ENCODE measurements at places on chromosomes 3 and 15.

GRCh38 chr3:17050071-17050470 lies 165.3 kb downstream of the PLCL2 start:
- no peak for DNase-seq

DNA sequence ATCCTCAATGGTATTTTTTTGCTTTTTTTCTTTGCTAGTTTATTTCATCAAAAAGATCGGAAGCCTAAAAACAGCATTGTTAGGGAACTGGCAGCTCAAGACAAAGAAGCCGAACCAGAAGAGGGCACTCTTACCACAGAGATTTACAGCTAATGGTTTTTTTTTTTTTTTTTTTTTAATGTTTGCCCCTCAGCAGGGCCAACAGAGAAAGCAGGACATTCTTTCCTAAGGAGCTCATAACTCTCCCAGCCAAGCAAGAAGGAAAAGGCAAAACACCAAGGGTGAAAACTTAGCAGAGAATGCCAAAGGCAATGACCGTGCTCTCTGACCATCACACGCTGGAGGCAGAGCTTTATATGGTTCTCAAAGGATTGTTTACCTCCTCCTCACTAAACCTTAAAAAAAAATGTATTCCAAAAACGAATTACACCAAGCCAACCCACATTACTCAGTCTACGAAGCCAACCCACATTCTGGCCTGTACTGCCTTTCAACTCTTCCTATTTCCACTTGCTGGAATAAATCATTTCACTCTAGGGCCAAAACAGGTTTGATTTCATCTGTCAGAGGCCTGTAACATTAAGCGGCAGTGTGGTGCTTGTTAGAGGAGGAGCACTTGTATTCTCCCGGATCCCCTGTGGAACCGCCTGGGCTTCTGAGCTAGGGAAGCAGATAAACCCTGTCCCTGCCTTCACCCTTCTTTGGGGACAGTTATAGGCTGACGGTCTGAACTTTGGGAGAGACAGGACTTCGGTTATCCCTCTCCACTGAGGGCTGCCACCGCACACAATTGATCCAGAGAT lies 35.6 kb upstream of the GYG1 start:
- DNase-seq = peak; percentile 45

DNA sequence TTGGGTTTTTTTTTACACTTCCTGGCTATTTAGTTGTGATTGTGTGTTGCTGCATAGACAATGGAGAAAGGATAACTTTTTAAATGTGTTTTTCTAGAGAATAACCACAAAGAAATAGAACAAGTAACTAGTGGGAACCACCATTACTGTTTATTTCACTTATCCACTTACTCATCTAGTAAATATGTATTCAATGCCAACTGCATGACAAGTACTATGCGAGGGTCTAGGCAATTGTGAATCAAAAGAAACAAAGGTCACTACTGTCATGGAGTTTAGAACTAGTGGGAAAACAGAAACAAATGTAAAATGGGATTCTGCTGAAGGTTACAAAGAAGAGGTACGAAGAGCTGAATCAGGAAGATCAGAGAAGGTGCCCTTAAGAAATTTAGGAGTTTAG lies 600.9 kb upstream of the ROBO2 start:
- DNase-seq = no peak

DNA sequence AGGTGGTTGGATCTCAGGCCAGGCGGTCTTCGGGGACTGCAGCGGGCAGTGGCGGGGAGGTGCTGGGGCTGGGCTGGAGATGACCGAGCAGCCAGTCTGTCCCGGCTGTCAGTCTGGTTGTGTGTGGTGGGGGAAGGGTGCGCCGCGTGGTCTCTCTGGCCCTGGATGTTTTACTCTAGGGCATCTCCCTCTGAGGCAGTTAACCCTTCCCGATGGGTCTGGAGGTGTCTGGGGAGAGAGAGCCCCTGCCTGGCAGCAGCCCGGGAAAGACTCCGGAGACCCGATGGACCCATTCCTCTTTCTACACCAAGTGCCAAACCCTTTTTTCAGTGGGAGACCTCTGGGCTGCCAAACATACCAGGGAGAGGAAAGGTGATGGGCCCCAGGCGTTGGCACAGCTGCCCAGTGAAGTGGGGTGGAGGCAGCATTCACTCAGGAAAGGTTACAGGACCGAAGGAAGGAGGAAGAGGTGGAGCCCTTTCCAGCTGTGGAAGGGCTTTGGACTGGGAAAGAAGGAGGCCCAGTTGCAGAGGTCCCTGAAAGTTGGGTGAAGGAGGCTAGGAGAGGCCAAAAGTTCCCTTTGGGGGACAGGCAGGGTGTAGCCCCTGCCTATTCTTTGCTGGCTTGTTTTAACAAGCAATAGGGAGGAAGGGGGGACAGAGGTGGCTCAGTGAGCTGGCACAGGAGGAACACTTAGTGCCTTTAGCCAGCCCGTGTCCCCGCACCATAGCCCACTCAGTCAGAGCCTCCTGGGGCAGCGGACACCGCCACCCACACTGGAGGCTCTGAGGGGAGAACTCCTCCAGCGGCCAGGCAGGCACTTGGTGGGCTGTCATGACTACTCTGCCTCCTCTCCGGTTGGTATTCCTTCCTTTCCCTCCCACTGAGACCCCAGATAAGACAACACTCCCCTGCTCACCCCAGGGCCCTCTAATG lies 2.7 kb upstream of the BAHD1 start:
- DNase-seq = no peak

- peak; percentile 46 for DNase-seq
Observed at GRCh38 chr3:54188176-54188791, 65.9 kb downstream of the CACNA2D3 start.

- no peak for DNase-seq
Observed at GRCh38 chr3:89649431-89649830, 542.0 kb downstream of the EPHA3 start.

GRCh38 chr3:138369151-138369900 lies 20.9 kb downstream of the MRAS start:
- DNase-seq = no peak

- DNase-seq = peak; percentile 78
Observed at GRCh38 chr3:187968883-187969580, 184.9 kb upstream of the LPP start.

GRCh38 chr3:49013113-49013737 lies 5.2 kb downstream of the DALRD3 start:
- no peak for DNase-seq

GRCh38 chr3:159818399-159818798 lies 170.2 kb upstream of the IL12A start:
- no peak for DNase-seq

- DNase-seq = no peak
Observed at GRCh38 chr3:160403796-160404470, 4.5 kb downstream of the SMC4 start.

- no peak for DNase-seq
Observed at GRCh38 chr3:69126999-69127398, 4.6 kb upstream of the LMOD3 start.

DNA sequence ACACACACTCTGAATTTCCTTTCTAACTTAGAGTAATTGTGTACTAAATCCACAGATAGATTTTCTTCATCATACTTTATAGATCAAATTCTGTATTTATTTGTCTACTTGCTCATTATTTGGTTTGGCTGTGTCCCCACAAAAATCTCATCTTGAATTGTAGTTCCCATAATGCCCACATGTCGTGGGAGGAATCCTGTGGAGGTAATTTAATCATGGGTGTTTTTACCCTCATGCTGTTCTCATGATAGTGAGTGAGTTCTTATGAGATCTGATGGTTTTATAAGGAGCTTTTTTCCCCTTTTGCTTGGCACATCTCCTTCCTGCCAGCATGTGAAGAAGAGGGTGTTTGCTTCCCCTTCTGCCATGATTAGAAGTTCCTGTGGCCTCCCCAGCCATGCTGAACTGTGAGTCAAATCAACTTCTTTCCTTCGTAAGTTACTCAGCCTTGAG lies 198.3 kb upstream of the TGFBR2 start:
- peak; percentile 31 for DNase-seq

GRCh38 chr3:152834191-152834775 lies 648 bp upstream of the P2RY1 start:
- DNase-seq = no peak

DNA sequence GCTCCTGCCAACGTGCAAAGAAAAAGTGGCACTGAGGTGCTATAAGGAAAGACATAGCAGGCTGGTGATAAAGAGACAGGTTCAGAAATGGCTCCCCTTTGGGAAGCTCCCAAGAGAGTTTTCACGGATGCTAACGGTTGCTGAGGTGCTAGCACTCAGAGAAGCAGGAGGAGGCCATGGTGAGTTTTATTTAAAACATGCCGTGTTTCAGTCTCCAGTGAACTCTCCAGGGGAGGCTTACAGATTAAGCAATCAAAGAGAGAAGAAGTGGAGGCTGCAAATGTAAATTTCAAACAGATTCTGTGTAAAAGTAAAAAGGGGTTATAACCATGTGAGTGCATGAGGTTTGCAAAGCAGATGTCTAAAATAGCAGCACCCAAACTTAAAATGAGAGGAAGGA lies 346.2 kb downstream of the NTRK3 start:
- DNase-seq = no peak

GRCh38 chr3:10616321-10616720 lies 110.9 kb upstream of the ATP2B2 start:
- DNase-seq = no peak

DNA sequence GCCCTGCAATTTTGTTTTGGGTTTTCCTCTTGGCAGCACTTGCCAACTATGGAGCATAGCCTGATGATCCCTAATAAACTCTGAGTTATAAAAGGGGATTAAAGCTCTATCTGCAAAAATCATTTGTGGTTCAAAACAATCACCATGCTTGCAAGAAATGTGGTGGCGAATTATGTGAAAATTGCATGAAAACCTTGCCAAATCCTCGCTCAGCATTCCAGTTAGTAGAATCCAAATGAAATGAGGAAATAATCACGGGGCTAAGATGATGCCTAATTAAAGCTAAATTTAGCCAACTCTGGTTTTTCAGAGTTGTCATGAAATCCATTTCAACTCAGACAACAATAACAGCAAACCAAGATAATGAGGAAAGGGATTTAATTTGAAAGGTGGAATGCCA lies 73.0 kb upstream of the PROK2 start:
- no peak for DNase-seq

- DNase-seq = no peak
Observed at GRCh38 chr3:188090620-188091309, 63.2 kb upstream of the LPP start.

DNA sequence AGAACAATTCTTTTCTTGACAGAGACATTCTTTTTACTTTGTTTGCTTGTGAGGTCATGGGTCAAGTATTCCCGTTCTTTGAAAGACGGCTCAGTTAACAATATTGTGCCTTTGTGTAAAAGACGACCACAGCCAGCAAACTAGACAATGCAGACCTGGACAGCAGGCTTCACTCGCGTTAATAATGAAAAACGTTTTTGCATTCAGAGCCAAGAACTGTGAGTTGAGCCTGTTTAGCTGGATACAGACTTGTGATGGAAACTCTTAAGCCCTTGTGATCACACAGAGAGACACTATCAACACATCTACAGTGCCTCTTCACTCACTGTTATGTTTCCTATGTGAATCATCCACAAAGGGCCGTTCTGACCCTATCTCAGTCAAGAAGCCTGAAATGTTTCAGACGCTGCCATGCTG lies 37.3 kb upstream of the CMTM7 start:
- DNase-seq = no peak

- DNase-seq = peak; percentile 80
Observed at GRCh38 chr3:107208100-107208499, 169.1 kb upstream of the CCDC54 start.

GRCh38 chr3:72270072-72270681 lies 485.2 kb upstream of the PROK2 start:
- DNase-seq = peak; percentile 69

GRCh38 chr15:101043011-101043410 lies 123.9 kb downstream of the LRRK1 start:
- DNase-seq = no peak

GRCh38 chr3:72820415-72820814 lies 27.8 kb downstream of the SHQ1 start:
- peak; percentile 22 for DNase-seq

- no peak for DNase-seq
Observed at GRCh38 chr3:188400494-188401243, 246.7 kb downstream of the LPP start.

GRCh38 chr15:92385096-92385495 lies 8.6 kb upstream of the ST8SIA2 start:
- DNase-seq = peak; percentile 72

GRCh38 chr3:36876181-36876936 lies 68.5 kb downstream of the TRANK1 start:
- no peak for DNase-seq

DNA sequence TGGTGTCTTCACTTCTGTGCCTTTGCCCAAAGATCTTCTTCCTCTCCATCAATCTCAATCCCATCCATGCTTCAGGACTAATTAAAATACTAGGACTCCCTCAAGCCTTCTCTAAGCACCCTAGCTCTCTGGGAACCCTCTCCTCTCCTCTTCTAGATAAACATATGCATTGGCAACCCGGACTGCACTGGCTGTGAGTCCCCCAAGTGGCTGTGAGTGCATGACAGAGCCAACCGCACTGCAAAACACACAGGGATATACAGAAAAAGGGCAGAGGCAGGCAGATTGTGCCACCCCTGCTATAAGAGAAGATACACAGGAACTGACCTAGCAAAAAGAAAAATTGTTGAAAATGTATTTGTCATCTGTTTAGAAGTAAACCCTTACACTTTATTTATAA lies 457.1 kb downstream of the MFSD1 start:
- DNase-seq = no peak

- DNase-seq = peak; percentile 8
Observed at GRCh38 chr3:153443961-153444360, 281.9 kb downstream of the RAP2B start.

- DNase-seq = no peak
Observed at GRCh38 chr3:189272500-189273119, 100.8 kb downstream of the TPRG1 start.

- no peak for DNase-seq
Observed at GRCh38 chr15:68833700-68834331, 13.1 kb upstream of the ANP32A start.

GRCh38 chr3:171268677-171269076 lies 191.5 kb downstream of the TNIK start:
- DNase-seq = no peak

GRCh38 chr3:40895109-40895508 lies 304.2 kb upstream of the CTNNB1 start:
- DNase-seq = no peak

- DNase-seq = no peak
Observed at GRCh38 chr15:49902685-49903501, 216.1 kb downstream of the ATP8B4 start.

- peak; percentile 71 for DNase-seq
Observed at GRCh38 chr15:56598991-56599390, 134.1 kb upstream of the MNS1 start.

- DNase-seq = peak; percentile 72
Observed at GRCh38 chr3:183766745-183767606, 58.4 kb downstream of the MAP6D1 start.

- no peak for DNase-seq
Observed at GRCh38 chr15:49979705-49980382, 139.2 kb downstream of the ATP8B4 start.

DNA sequence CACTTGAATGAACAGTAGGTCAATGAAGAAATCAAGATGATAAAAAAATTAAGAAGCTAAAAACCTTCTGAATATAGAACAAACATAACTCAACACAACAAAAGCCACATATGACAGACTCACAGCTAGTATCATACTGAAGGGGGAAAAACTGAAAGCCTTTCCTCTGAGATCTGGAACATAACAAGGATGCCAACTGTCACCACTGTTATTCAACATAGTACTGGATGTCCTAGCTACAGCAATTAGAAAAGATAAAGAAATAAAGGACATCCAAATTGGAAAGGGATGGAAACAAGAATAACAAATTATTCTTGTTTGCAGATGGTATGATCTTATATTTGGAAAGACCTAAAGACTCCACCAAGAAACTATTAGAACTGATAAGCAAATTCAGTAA lies 60.8 kb downstream of the ILDR1 start:
- DNase-seq = no peak
